Stomach (tissue), 19 donors: ENCODE measurements at places on chromosomes 1 and 21. TPM values are rescaled to one million over a fixed set of nuclear protein-coding genes. Genes with fewer than 3 reads are reported as not detected.

GRCh38 chr1:116290085-116290705 is 82.8 kb upstream of the ATP1A1 start:
- no peaks in the 10 kb centered on the region for H3K36me3 ChIP-seq
- H3K27me3 ChIP-seq = no peaks in the 10 kb centered on the region
- no peak overlapping the region for H3K4me3 ChIP-seq
- no peaks in the 10 kb centered on the region for H3K4me1 ChIP-seq
- no peak overlapping the region for H3K27ac ChIP-seq
- no peak for DNase-seq

RIPK4 gene
- 11.2 TPM for total RNA-seq

- H3K4me3 ChIP-seq = no peak overlapping the region
- H3K4me1 ChIP-seq = no peaks in the 10 kb centered on the region
- H3K36me3 ChIP-seq = peaks cover 66% of the 10 kb centered on the region
- H3K27me3 ChIP-seq = no peaks in the 10 kb centered on the region
Measured at GRCh38 chr1:200856716-200857357, 15.9 kb upstream of the GPR25 start.

GRCh38 chr1:242847390-242847993 is 323.0 kb upstream of the PLD5 start:
- DNase-seq = peak; percentile 27
- H3K27ac ChIP-seq = no peak overlapping the region
- H3K36me3 ChIP-seq = no peaks in the 10 kb centered on the region
- no peaks in the 10 kb centered on the region for H3K27me3 ChIP-seq
- no peak overlapping the region for H3K4me3 ChIP-seq

RAVER2 gene
- 24.1 TPM for total RNA-seq

SAMD13 gene
- 1.4 TPM for total RNA-seq

DNA sequence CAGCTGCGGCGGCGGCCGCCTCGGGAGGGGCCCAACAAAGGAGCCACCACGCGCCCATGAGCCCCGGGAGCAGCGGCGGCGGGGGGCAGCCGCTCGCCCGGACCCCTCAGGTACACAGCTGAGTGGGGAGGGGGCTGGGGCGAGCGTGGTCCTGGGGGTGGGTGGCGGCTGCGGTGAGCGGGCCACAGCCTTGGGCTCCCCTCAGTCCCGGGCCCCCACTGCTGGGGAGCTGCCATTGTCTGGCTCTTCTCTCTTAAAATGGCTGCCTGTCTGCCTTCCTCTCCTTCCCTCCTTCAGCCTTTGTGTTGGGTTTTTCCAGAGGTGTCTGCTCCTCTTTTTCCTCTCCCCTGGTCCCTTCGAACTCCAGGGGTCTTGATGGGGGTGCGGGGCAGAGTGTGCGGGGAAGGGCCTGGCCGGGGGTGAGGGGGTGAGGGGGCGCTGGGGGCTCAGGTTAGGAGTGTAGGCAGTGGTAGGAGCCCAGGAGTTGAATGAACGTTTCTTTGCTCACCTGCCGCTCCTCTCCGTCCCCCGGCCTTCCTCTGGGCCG is 1.7 kb downstream of the ARID1A start:
- H3K27me3 ChIP-seq = no peaks in the 10 kb centered on the region
- peaks cover 73% of the 10 kb centered on the region for H3K4me1 ChIP-seq
- no peak for DNase-seq
- H3K4me3 ChIP-seq = peak overlapping the region; percentile 93
- H3K27ac ChIP-seq = peak overlapping the region; percentile 98

GRCh38 chr21:39384674-39385298 is 35.9 kb upstream of the HMGN1 start:
- DNase-seq = no peak
- H3K36me3 ChIP-seq = no peaks in the 10 kb centered on the region
- no peak overlapping the region for H3K4me3 ChIP-seq

BSND gene
- total RNA-seq = not detected

HMGCS2 gene
- total RNA-seq = 170 TPM

DNA sequence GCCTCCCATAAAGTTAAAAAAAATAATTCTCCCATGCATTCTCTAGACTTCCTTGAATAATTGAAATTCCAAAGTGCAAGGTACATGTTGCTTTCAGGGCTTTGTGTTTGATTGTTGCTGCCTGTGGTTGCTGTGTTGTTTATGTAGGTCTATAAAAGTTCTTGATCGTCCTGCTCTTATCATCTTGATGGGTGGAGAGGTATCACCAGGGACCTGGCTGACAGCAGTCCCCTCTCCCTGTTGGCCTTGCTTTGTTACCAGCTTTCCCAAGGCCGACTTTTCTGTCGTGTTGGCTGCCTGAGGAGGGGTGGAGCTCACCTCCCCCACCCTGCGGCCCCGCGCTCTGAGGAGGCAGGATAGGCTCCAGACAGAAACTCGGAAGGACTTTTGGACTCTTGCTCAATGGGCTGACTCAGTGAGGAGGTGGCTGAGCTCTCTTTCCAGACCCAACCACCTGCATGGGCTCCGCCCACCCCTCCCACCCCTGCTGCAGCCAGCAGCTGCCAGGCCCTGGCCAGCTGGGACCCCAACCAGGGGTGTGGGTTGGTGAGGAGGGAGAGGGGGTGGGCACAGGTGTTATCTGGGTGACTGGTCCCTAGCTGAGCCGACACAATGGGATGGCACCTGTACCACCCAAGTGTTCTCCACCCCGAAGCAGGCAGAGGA is 2.0 kb downstream of the INAVA start:
- peak; percentile 95 for DNase-seq
- H3K4me3 ChIP-seq = peak overlapping the region; percentile 47
- H3K27me3 ChIP-seq = no peaks in the 10 kb centered on the region
- H3K27ac ChIP-seq = peak overlapping the region; percentile 87
- H3K4me1 ChIP-seq = peaks cover 7% of the 10 kb centered on the region

GRCh38 chr1:180923887-180924286 is 11.2 kb downstream of the KIAA1614 start:
- H3K4me1 ChIP-seq = peaks cover 47% of the 10 kb centered on the region
- no peak for DNase-seq
- no peaks in the 10 kb centered on the region for H3K27me3 ChIP-seq
- no peak overlapping the region for H3K27ac ChIP-seq
- no peaks in the 10 kb centered on the region for H3K36me3 ChIP-seq

DNA sequence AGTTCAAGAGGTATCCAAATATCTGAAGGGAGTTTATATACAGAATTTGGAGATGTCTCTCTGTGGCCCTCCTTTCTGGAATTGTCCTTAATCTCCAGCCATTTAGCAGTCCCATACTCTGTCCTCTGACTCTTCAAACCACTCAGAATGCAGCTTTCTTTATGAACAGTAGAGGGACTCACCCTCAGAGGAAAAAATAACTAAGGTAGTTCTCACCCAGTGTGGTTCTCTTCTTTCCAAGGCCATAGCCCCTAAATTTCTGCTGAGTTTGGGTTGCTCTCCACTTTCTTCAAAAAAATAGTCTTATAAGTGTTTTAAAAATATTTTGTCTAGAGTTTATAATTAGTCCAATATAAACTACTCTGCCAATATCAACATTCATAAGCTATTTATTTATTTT is 369.7 kb downstream of the MATN1 start:
- H3K4me3 ChIP-seq = no peak overlapping the region
- H3K36me3 ChIP-seq = no peaks in the 10 kb centered on the region
- H3K27me3 ChIP-seq = no peaks in the 10 kb centered on the region
- H3K4me1 ChIP-seq = no peaks in the 10 kb centered on the region
- H3K27ac ChIP-seq = no peak overlapping the region

DNA sequence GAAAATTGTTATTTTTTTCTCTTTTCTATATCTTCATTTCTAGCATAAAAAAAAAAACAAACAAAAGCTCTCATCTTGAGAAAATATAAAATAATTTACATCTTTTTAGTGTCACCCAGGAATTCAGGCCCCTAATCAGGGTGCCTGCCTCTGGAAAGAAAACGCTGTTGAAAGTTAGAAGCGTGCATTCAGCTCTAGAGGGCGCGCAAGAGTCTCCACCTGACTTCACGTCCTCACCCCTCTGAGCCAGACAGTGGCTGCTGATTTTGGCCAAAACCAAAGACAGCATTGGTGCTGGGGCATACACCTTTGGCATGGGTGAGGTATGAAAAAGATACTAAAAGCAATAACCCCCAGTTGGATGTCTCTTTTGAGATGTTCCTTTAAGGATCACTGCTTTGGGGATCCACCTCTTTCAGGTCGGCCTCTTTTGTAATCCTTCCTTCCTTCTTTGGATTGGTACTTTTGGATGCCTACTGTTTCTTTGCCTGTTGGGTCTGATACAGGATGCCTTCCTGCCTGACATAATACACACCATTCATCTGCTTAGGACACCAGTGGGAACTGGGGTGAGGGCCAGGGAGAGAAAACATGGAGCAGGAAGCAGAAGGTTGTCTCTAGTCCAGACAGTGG is 77.6 kb upstream of the CHRM3 start:
- H3K4me1 ChIP-seq = peaks cover 12% of the 10 kb centered on the region
- peak; percentile 67 for DNase-seq
- no peaks in the 10 kb centered on the region for H3K36me3 ChIP-seq
- H3K27ac ChIP-seq = no peak overlapping the region

DNA sequence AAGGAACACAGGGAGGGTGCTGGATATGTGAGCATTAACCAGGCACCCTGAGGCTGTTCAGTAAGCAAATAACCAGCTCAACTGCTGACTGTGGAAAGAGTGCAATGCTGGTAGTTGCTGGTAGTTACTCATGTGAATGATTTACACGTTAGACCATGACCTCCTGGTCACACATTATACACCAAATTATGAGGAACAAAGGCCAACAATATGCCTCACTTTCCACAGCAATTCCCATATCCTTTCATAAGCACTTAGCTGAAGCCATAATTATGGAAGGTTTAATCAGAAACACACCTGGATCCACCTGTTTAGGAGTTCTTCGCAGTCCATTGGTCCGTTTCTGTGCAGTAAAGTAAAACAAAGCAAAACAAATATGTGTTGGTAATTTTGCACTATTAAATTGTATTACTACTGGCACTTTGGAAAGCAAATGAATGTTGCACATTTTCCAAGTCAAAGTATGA is 281.8 kb downstream of the VAV3 start:
- H3K4me3 ChIP-seq = no peak overlapping the region
- no peak for DNase-seq
- H3K27ac ChIP-seq = no peak overlapping the region
- H3K4me1 ChIP-seq = no peaks in the 10 kb centered on the region
- no peaks in the 10 kb centered on the region for H3K36me3 ChIP-seq

DNA sequence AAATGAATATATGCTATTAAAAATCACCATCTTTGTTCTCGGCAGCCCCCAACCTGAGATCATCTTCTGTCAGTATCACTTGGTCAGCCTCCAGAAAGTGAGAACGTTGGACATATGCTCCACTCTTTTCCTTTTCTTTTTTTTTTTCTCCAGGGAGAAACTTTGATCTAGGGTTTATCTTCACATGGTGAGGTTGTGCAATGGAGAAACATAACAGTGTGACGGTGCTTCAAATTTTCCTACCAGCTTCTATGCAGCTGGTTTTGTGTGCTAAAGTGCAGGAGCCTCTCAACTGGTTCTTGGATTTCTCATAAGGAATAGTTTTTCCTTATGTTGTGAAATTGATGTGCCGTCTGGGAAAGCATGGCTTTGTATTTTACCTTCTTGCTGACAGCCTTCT is 1202.9 kb downstream of the NCAM2 start:
- H3K4me1 ChIP-seq = no peaks in the 10 kb centered on the region
- no peaks in the 10 kb centered on the region for H3K27me3 ChIP-seq
- H3K4me3 ChIP-seq = no peak overlapping the region
- H3K36me3 ChIP-seq = no peaks in the 10 kb centered on the region

RBP7 gene
- 3.5 TPM for total RNA-seq

GRCh38 chr1:198775606-198776005 is 136.8 kb downstream of the PTPRC start:
- peak overlapping the region; percentile 27 for H3K27ac ChIP-seq
- DNase-seq = no peak
- H3K36me3 ChIP-seq = no peaks in the 10 kb centered on the region
- H3K4me1 ChIP-seq = no peaks in the 10 kb centered on the region
- H3K27me3 ChIP-seq = no peaks in the 10 kb centered on the region
- H3K4me3 ChIP-seq = no peak overlapping the region

GRCh38 chr1:22184892-22185612 is 42.2 kb upstream of the WNT4 start:
- DNase-seq = peak; percentile 29
- H3K4me3 ChIP-seq = no peak overlapping the region
- peaks cover 48% of the 10 kb centered on the region for H3K27me3 ChIP-seq
- H3K27ac ChIP-seq = no peak overlapping the region
- no peaks in the 10 kb centered on the region for H3K4me1 ChIP-seq

- no peak overlapping the region for H3K27ac ChIP-seq
- no peaks in the 10 kb centered on the region for H3K27me3 ChIP-seq
- H3K36me3 ChIP-seq = no peaks in the 10 kb centered on the region
- DNase-seq = peak; percentile 60
- no peak overlapping the region for H3K4me3 ChIP-seq
- no peaks in the 10 kb centered on the region for H3K4me1 ChIP-seq
Measured at GRCh38 chr1:115114308-115114707, 25.0 kb upstream of the TSPAN2 start.

CFHR3 gene
- not detected for total RNA-seq

TPTE gene
- not detected for total RNA-seq

CATSPER4 gene
- not detected for total RNA-seq

TMPRSS2 gene
- total RNA-seq = 144 TPM

DNA sequence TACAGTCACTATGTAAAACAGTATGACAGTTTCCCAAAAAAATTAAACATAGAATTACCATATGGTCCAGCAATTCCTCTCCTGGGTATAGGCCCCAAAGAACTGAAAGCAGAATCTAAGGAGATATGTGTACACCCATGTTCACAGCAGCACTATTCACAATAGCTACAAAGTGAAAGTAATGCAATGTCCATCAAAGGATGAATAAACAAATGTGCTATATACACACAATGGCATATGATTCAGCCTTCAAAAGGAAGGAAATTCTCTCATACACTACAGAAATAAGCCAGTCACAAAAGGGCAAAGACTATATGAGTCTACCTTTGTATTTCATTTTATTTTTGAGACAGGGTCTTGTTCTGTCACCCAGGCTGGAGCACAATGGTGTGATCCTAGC is 120.4 kb downstream of the TOMM20 start:
- H3K4me1 ChIP-seq = no peaks in the 10 kb centered on the region
- no peak overlapping the region for H3K4me3 ChIP-seq
- H3K27ac ChIP-seq = no peak overlapping the region
- H3K36me3 ChIP-seq = no peaks in the 10 kb centered on the region
- no peak for DNase-seq
- no peaks in the 10 kb centered on the region for H3K27me3 ChIP-seq

POMGNT1 gene
- total RNA-seq = 47.3 TPM

DNA sequence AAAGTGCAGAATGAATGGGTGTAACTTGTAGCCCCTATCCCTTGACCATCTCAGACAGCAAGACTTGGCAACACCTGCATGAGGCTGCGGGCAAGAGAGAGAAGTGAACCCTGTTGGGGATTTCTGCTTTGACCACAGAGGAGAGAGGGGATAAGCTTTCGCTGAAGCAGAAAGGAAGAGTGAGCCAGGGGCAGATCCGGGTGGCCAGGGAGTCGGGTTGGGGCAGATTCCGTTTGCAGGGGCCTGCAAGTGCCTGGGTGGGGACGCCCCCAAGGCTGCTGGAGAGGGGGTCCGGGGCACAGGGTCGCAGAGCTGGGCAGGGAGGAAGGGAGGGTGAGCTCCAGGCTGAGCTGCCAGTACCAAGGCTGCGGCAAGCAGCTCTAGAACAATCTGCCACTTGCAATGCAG is 25.3 kb upstream of the PIK3CD start:
- peaks cover 24% of the 10 kb centered on the region for H3K27me3 ChIP-seq
- H3K27ac ChIP-seq = no peak overlapping the region
- no peak for DNase-seq
- H3K4me3 ChIP-seq = peak overlapping the region; percentile 21
- H3K36me3 ChIP-seq = no peaks in the 10 kb centered on the region
- no peaks in the 10 kb centered on the region for H3K4me1 ChIP-seq

- no peaks in the 10 kb centered on the region for H3K36me3 ChIP-seq
- H3K4me3 ChIP-seq = no peak overlapping the region
- no peaks in the 10 kb centered on the region for H3K4me1 ChIP-seq
- H3K27me3 ChIP-seq = peaks cover 37% of the 10 kb centered on the region
- no peak for DNase-seq
Measured at GRCh38 chr1:47688461-47689296, 250.8 kb downstream of the FOXD2 start.

TMEM81 gene
- not detected for total RNA-seq

VPS13D gene
- 57.1 TPM for total RNA-seq
